ENCODE measurements at places on chromosomes 7 and 10.

GRCh38 chr7:36820527-36821170, 96.4 kb upstream of the AOAH start:
- DNase-seq: no peak

GRCh38 chr7:80403686-80404241, 108.1 kb downstream of the GNAT3 start:
- no peak for DNase-seq

GRCh38 chr10:60042262-60042661, 135.9 kb upstream of the CCDC6 start:
- no peak for DNase-seq

DNA sequence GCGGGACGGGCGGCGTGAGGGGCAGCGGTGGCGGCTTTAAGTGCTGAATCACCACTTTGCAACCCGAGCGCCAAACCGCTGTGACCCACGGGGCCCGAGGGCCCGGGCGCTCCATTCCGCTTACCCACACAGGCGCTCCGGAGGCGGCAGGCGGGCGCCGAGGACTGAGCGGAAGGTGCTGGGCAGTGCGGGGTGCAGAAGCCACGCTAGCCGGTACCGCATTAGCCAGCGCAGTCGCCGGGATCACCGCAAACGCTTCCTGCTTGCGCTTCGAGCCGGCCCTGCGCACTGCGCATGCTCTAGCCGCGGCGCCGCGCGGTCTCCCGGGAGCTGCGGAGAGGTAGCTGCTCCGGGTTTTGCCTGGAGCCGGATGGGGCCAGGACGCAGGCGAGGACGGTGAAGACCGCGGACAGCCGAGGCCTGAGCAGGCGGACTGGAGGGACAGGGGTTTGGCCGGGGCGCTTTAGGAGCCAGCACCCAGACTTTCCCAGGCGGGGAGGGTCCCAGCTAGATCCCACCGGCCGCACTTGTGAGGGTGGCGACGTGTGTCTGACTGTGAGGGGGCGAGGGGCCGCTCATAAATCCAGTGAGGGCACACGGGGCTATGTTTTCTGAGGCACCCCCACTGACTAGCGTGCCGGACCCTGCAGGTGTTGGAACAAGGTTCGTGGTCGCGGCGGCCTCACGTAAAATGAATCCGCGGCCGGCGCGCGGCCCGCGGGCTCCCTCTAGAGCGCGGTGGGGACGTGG, at the start of gene IDE:
IDE (minus strand) TSS at position 296 of the 750 bp plus-strand sequence; CDS start at position 222, 74 bp downstream.
- DNase-seq: no peak

GRCh38 chr7:100064162-100064561, 14.6 kb downstream of the ZSCAN21 start:
- DNase-seq: no peak

GRCh38 chr7:125347269-125347668, 417.6 kb upstream of the POT1 start:
- no peak for DNase-seq

DNA sequence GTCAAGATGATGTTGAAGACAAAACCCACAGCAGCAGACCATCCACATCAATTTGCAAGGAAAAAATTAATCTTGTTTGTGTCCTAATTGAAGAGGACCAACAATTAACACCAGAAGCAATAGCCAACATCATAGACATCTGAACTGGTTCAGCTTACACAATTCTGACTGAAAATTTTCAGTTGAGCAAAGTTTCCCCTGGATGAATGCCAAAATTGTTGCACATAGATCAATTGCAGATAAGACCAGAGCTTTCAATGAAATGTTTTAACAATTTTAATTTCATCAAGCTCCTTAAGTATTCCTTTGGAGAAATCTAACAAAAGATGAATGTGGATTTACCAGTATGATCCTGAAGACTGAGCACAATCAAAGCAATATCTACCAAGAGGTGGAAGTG, 168.6 kb downstream of the CTNNA3 start:
- no peak for DNase-seq

- DNase-seq: no peak
Observed at GRCh38 chr7:16045296-16045695, 358.8 kb upstream of the MEOX2 start.

GRCh38 chr10:21326594-21327288, 198.7 kb downstream of the SKIDA1 start:
- DNase-seq: no peak

GRCh38 chr7:13111230-13111629, 423.8 kb downstream of the ARL4A start:
- DNase-seq: no peak

DNA sequence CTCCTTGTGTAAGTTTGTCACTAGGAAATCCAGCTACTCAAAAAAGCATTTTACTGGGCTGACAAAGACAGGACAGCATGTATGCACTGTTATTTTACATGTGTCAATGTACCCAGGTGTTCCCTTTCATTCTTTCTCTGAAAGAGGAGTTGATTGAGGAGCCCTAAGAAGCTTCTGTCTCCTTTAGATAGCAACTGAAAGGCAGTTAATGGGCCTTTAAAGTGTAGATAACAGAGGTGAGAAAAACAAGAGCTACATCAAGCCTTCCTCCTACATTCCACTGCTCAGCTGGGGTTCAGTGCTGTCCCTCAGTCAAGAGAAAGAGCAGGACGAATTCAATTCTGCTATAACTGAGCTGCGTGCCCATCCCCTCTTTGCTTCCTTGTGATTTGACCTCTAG, 12.8 kb upstream of the WIPF3 start:
- DNase-seq: no peak

GRCh38 chr7:20227291-20227795, 10.2 kb upstream of the MACC1 start:
- DNase-seq: no peak

DNA sequence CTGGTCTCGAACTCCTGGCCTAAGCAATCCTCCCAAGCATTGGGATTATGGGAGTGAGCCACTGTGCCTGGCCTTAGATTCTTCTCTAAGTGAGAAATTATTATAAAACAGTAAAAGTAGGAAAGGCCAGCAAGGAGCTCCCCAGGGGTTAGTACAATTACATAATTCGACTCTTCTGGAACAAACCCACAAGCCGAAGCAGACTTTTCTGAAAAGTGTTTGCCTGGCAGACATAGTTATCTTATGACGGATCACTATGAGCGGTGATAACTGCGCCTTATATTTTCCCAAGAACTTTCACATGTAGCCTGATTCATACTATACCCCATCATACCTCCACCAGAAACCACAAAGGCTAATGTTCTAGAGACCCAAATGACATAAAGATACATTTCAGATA, 30.2 kb upstream of the SH3PXD2A start:
- no peak for DNase-seq

DNA sequence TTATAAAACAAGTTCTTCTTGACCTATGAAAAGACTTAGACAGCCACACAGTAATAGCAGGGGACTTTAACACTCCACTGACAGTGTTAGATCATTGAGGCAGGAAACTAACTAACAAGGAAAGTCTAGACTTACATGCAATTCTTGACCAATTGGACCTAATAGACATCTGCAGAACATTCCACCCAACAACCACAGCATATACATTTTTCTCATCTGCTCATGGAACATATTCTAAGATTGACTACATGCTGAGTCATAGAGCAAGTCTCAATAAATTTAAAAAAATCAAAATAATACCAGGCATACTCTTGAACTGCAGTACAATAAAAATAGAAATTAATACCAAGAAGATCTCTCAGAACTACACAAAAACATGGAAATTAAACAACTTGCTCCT, 219.5 kb upstream of the HPS1 start:
- DNase-seq: no peak

- no peak for DNase-seq
Observed at GRCh38 chr7:45897042-45897690, 8.9 kb downstream of the IGFBP1 start.

DNA sequence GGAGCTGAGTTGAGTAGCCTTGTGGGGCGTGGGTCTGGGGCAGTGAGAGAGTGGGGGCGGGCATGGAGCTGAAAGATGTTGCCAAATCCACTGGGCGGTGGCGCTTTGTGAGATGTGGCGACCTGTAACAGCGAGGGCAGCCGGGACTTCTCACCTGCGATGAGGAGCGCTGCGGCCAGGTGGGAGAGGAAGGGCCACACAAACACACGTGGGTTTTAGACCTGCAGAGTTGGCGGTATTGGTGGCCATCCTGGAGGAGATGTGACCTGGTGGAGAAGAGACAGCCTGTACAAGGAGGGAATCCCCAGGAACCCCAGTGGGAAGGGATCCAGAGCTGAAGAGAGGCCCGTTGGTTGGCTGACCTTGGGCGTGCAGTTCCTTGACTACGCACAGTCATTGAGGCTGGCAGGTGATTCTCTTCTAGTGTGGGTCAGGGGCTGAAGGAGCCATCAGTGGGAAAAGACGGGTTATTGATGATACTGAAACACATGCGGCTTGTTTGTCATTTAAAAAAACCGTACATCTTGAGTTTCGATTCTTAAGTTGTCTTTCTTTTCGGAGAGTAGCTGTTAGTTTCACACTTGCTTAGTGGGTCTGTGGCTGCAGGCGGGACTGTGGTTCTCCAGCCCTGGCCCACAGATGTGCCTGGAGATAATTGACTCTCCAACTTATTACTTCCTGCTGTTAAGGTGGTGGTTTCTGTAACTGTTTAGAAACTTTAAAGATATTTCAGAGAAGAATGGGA, 2.4 kb downstream of the CHST12 start:
- DNase-seq: no peak

- no peak for DNase-seq
Observed at GRCh38 chr7:30028749-30029635, 780 bp downstream of the PLEKHA8 start.

DNA sequence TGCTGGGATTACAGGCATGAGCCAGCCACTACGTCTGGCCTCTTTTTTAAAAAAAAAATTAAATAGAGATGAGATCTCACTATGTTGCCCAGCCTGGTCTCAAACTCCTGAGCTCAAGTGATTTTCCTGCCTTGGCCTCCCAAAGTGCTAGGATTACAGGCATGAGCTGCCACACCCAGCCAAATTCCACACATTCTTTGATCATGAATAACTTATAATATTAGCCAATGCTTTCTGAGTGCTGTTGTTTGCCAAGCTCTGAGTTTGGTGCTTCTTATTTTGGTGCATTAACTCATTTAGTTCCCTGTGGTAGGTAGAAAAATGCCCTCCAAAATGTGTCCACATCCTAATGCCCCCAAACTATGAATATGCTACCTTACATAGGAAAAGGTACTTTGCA, 47.2 kb upstream of the MKI67 start:
- no peak for DNase-seq

DNA sequence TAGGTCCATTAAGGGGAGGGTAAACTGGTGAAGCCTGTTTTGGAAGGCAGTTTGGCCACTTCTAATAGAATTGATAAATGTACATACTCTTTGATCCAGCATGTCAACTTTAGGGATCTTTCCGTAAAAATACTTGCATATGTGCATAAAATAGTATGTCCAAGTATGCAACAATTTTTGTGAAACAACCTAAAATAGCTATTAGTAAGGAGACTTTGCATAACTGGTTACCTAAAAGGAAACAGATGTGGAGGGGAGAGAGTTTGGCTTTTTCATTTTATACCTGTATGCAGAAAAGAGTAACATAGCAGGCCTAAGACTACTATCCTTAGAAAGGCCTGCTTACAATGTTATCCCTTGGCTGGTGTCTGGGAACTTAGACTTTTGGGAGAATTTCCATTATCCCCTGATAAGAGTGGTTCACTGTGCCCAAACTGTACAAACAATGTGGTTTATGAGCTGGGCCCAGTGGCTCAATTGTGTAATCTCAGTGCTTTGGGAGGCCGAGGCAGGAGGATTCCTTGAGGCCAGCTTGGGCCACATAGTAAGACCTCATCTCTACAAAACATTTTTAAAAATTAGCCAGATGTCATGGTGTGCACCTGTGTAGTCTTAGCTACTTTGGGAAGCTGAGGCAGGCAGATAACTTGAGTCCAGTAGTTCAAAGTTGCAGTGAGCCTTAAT, 21.3 kb downstream of the PTPN12 start:
- DNase-seq: no peak

DNA sequence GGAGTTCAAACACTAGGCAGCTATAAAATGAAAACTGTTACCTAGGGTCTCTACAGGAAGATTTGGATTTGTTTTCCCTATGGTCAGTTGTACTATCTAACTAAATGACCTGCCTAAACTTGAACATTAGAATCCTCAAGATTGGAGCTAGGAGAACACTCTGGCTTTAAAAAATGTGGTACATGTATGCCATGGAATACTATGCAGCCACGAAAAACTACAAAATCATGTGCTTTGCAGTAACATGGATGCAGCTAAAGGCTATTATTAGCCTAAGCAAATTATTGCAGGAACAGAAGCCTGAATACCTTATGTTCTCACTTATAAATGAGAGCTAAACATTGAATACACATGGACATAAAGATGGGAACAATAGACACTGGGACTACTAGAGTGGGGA, 87.1 kb upstream of the MAGI2 start:
- no peak for DNase-seq

DNA sequence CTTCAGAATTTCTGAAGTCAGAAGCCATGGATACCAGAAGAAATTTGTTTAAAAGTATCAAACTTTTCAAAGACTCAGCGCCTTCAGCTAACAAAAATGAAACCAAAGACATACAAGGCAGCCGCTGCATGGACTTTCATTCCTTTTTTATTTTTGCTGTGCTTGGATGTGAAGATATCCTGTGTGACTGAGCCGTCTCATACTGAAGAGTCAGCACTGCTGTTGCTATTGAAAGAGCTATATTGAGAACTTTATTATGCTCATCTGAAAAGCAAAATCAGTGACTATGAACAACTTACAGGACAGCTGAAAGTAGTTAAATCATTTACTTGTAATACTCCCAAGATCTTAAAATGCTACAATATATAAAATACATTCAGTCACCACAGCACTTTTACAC, 809.2 kb downstream of the NXPH1 start:
- DNase-seq: no peak

GRCh38 chr10:105644091-105644490, 1003.0 kb downstream of the SORCS3 start:
- no peak for DNase-seq

GRCh38 chr7:126529833-126530232, 722.9 kb downstream of the GRM8 start:
- no peak for DNase-seq

DNA sequence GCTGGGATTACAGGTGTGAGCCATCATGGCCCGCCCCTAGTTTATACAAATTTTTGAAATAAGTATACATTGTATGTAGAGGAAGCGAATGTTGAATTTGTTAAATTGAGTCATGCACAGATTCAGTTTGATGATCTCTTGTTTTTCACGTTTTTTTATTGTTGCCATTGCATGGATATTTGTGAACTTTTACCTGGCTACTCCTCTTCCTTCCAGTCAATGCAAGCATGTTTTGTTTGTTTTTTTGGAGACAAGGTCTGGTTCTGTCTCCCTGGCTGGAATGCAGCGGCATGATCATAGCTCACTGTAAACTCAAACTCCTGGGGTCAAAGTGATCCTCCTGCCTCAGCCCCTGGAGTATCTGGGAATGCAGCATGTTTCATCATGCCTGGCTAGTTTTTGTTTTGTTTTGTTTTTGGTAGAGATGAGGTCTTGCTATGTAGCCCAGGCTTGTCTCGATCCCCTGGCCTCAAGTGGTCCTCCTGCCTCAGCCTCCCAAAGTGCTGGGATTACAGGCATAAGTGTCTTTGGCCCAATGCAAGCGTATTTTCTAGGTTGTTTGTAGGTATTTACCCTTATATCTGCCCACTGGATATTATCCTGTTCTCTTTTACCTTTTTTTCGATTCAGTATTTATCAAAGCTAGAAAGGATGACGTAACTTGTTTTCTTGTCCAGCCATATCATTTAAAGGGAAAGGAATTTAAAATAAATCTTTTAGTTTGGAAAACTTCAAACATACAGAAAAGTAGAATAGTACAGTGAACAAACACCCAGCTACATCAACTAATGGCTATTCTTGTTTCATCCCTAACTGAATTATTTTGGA, 11.0 kb downstream of the LCOR start:
- no peak for DNase-seq
